ENCODE measurements at places on chromosomes 13 and 19.

GRCh38 chr19:38453596-38453995 is 20.1 kb downstream of the RYR1 start:
- DNase-seq, result no peak

GRCh38 chr19:36488118-36488845 is 1.1 kb downstream of the ZNF566 start:
- no peak for DNase-seq

GRCh38 chr13:98934243-98934642 is 43.6 kb downstream of the DOCK9 start:
- DNase-seq, result no peak

DNA sequence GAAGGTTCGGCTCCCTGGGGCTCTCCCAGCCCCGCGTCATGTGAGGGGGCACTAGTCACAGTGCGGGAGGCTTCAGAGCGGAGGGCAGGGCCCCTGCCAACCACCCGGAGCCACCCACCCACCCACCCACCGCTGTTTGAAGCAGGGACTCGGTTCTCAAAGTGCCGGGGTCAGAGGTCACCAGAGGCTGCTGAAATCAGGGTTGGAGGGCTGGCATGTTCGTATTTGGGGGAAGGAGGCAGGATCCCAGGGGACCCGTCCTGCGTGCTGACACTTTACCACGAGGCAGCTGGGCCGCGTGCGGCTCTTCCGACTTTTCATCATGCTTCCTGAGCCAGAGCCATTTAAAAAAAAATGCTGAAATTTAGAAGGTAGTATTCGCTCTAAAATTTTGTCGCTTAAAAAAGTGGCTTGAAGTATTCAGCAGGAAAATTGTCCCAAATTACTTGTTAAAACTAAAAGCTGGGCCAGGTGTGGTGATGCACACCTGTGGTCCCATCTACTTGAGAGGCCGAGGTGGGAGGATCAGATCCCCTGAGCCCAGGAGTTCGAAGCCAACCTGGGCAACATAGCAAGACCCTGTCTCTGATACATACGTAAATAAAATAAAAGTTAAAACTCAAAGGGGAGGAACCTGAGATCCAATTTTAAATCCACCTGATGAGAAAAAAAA is 21.2 kb downstream of the ATP11A start:
- no peak for DNase-seq

DNA sequence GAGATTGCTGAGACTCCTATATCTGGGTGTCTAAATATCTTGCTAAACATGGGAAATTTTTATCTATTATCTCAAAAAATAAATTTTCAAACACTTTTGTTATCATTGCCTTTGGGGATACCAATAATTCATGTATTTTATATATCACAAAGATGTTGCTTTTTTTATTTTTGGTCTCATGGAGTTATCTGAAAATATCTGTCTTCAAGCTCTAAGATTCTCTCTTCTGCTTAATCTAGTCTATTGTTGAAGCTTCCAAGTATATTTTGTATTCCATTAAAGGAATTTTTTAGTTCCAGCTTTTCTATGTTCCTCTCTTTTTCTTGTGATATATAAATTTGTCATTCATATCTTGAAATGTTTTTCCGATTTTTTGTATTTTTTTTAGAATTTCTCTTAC is 812.0 kb downstream of the DACH1 start:
- DNase-seq, result no peak
